ENCODE measurements at places on chromosomes 12 and 14.

DNA sequence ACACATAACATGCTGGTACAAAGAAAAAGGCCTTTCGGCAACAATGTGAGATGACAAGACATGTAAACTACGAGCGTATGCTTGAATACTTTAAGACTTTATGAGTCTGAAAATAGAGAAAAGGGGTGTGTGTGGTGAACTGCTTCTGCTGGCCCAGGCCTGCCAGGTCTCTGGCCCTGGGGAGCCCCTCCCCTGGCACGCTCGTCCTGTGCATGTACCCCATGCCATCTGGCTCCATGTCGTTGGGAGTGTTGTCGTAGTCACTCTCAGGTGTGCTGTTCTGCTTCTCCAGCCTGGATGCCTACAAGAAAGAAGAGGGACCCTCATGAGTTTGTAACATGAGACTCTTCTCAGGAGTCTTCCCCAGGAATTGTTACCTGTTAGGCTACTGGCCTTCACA lies 38.9 kb downstream of the TCHP start:
- DNase-seq = no peak

DNA sequence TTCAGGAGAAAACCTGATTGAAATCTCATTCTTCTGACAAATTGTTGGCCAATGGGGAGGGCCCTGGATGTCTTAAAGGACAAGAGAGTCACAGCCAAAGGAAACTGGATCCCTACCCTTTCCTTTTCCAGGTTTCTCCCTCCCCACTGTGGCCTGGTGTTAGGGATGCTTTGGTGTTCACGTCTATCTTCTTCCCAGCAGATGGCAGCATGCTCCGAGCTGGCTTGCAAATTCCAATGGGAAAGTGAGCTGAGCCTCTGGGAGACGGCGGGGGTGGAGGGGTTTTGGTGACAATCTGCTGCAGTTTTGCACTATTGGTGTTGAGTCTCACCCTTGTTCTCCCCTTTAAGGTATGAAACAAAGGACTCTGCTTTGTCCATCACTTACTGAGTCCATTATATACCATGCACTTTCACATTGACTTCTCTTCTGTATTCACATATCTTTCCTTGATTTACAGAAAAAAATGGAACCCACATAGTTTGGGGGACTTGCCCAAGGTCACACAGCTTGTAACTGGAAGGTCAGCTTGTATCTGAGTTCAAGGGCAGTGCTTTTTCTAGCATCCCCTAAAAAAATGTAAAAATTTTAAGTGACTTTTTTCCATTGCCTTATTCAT lies 39.3 kb downstream of the CCDC177 start:
- no peak for DNase-seq

DNA sequence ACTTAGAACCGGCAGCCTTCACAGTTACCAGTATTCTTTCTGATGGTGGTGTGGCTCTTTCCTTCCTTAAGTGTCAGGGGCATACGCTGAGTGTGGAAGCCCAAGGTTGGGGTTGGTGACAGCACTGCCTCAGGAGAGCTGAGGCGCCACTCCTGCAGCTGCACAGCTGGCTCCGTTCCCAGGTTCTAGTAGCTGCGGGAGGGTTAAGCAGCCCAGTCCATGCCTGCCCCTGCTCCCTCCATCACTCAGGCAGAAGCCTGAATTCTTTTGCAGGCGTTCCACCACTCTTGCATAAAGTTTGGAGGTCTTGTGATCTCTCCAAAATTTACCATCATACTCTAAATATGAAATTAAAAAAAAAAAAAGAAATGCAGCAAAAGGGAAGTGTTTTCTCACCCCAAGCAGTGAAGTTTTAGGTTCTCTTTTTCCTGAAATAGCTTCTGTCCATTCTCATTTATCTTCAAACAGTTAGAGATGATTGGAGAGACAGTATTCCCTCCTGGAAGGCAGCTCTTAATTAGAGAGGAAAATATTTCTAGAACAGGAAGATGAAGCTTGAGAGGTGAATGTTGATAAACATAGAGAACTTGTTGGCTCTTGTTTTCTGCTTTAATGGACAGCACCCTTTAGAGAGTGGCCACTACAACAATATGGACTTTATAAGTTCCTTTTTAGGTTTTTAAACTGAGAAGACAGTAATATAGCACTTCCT lies 136.1 kb downstream of the FGD4 start:
- DNase-seq = no peak

DNA sequence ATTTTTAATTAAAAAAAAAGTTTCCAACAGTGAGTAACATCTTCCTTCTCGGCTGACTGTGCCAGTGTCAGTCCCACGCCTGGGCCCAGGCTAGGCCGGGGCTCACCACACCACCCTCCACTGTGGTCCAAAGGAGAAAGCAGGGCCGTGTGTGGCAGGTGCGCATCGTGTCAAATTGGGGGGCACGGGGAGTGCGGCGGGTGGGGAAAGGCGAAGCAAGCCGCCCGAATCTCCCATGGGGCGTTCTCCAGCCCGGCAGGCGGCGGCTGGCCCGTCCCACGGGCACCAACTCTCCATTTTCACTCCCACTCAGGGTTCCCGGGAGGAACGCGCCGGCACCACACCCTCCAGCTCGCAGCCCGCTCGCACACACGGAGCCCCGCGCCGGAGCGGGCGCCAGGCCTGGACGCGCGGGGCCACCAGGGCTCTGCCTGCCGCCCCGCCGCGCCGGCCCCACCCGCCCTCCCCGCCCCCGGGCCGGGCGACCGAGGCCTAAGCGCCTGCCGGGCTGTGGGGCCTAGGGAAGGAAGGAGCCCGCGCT lies 604 bp downstream of the EEA1 start:
- DNase-seq = peak; percentile 72

DNA sequence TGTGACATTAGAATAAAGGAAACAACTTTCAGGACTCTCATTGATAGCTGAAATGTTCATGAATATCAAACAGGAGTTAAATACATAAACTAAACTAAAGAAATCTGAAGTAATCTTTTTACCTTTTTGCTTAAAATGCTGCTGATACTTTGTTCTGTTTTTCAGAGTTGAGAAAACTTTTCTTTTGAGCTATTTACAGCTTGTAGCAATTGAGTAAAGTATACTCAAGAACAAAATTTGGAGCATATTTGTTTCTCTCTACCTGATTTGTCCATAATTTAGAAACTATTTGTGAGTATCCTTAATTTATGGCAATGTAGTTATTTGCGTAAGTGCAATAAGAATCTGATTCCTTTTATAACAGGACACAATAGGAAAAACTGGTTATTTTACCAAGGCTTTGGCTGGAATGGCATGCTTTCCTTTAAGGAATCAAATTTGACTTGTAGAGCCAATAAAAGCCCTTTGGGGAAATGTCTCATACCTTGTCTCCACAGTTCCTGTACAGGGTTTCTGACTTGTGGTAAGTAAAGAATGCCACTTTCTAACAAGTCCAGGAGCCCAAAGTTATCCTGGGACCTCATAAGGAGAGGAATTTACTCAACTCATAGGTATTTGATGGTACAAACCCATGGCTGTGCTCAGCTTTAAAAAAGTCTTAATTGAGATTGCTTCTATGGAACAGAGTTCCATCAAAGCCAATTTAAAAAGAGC lies 195.7 kb downstream of the TMEM117 start:
- DNase-seq = no peak

Measured in stimulated activated CD4-positive, alpha-beta T cell treated with anti-CD3 and anti-CD28 coated beads, Interleukin-1b, Interleukin-23, amount 100 ng/mL, for 48 hours (primary cell).